ENCODE measurements at places on chromosomes 1 and 21. TPM values are rescaled to one million over a fixed set of nuclear protein-coding genes. Genes with fewer than 3 reads are reported as not detected.
A peak's percentile ranks its signal among the peaks of the same experiment; 100 is the strongest.

DNA sequence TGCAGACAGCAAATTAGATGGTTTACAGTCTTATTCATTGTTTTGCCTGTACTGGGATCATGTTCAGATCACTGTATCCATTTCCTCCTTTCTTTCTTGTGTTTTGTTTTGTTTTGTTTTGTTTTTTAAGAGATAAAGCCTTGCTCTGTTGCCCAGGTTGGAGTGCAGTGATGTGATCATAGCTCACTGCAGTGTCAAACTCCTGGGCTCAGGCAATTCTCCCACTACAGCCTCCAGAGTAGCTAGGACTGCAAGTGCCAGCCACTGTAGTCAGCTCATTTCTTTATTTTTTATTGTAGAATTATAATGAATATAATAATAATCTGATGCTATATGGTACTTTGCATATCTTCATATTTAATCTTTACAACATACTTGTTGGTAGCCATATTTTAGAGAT is 403.7 kb upstream of the B3GALT2 start:
- peaks cover 17% of the 10 kb centered on the region for H3K4me1 ChIP-seq
- DNase-seq: no peak
- H3K27me3 ChIP-seq: no peaks in the 10 kb centered on the region
- H3K4me3 ChIP-seq: no peak overlapping the region

DNA sequence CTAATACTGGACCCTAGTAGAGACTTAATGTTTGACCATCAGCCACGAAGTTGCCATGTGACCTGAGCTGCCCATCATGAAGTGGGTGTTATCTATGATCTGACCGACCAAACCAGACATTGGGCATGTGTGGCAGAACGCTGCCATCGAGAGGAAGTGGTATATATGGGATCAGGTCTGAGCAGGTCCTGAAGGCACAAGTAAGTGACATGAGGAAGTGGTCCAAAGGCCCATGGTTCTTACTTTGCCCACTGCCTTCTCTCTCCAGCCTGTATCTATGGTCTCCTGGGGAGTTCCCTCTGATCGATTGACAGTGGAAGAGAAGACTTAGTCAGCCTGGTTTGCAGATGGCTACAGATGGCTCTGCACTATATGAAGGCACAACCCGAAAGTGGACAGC is 7.9 kb downstream of the SPSB1 start:
- H3K4me3 ChIP-seq: no peak overlapping the region
- H3K27ac ChIP-seq: peak overlapping the region; percentile 6
- peaks cover 2% of the 10 kb centered on the region for H3K27me3 ChIP-seq

DNA sequence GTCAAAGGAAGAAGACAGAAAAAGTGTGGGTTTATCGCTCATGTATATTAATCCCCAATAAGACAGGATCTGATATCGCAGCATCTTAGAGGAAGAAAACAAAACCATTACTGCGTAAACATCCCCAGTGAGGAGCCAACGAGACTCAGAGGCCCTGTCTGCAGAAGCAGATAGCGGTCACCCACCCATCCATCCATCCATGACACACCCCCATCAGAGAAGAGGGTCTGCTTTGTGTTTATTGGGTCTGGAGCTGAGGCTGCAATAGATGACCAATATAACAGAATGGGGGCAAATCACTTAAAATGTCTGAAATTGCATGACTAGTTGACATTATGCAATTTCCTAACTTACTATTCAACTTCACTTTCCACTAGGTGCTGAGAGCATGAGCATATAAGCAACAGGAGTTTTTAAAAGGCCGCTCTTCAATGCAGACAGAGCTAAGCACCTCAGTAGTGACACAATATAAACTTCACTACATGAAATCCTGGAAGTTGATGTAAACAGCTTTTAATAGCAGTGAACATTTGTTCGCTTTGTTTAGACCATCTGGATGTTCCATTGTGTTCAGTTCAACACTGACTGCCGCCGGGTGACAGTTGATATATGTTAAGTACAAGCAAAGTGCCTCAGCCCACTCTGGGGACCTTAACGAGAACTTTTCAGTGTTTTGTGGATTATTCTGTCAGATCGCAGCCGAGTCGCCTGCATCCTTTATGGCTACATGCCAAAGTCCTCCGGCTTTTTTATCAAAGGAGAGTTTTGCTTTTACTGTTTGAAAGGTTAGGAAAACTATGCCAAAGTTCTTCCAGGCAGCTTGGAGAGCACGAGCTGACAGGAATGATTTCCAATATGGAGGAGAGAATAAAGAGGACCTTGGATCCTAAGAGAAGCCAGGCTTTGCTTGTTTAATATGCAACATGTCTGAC is 167.5 kb downstream of the ZNF281 start:
- H3K27ac ChIP-seq: no peak overlapping the region
- H3K4me3 ChIP-seq: no peak overlapping the region
- H3K27me3 ChIP-seq: peaks cover 37% of the 10 kb centered on the region
- peak; percentile 51 for DNase-seq
- H3K36me3 ChIP-seq: no peaks in the 10 kb centered on the region

DNA sequence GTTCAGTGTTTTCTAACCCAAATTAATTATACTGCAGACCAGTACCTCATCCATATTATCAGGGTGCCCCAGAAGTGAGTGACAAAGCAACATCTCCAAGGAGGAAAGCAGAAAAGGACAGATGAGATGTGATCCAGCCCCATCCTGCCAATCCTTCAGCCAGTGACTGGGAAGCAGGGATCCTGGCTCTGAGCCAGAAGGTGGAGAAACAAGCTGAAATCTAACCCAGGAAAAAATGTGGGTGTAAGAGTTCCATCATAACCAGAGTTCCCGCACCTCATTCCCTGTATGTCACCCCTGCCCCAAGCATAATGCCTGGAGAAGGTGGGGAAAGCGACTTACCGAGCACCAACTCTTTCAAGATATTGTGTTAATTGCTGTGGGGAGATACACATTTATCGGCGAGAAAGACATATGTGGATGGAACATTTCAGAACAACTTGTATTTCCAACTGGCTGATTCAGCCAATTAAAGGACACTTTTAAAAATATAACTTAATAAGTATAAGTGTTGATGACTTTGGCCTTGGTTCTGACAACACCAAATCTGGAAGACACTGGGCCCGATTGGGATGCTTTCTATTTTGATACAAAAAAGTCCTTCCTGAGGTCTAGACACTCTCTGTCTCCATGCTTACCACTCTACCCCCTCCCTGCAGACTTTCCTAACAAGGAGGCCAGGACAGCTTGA is 14.9 kb downstream of the PLEKHA6 start:
- no peak overlapping the region for H3K4me3 ChIP-seq
- H3K27me3 ChIP-seq: peaks cover 9% of the 10 kb centered on the region
- no peaks in the 10 kb centered on the region for H3K4me1 ChIP-seq
- no peak for DNase-seq

- no peaks in the 10 kb centered on the region for H3K27me3 ChIP-seq
- H3K4me3 ChIP-seq: peak overlapping the region; percentile 70
- peaks cover 49% of the 10 kb centered on the region for H3K36me3 ChIP-seq
- H3K27ac ChIP-seq: peak overlapping the region; percentile 94
- DNase-seq: peak; percentile 75
These were observed 51.3 kb upstream of the GFI1 start for GRCh38 chr1:92538048-92538412.

GRCh38 chr1:183148599-183148998 is 37.5 kb upstream of the LAMC2 start:
- H3K27ac ChIP-seq: no peak overlapping the region
- no peak for DNase-seq
- H3K36me3 ChIP-seq: no peaks in the 10 kb centered on the region
- H3K27me3 ChIP-seq: peaks cover 11% of the 10 kb centered on the region
- no peak overlapping the region for H3K4me3 ChIP-seq

DNA sequence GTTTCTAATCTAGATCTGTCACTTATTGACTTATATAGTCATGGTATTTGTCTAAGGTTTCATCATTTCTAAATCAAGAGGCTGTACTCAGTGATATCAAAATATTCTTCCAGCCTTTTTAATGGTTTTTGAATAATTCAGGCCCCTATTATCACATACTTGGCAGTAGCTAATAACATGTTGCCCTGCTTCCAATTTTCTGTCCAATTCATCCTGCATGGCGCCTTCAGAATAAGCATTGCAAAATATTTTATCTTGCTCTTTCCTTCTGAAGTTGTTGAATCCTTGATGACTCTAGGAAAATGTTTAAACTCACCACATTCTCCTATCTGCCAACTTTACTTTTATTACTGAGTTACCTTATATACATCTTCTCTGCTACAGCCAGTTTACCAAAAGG is 517.2 kb upstream of the B3GALT2 start:
- H3K4me3 ChIP-seq: no peak overlapping the region
- peaks cover 3% of the 10 kb centered on the region for H3K36me3 ChIP-seq
- no peak for DNase-seq

GRCh38 chr1:221740993-221741702 is 741 bp downstream of the DUSP10 start:
- peaks cover 40% of the 10 kb centered on the region for H3K4me1 ChIP-seq
- H3K27me3 ChIP-seq: no peaks in the 10 kb centered on the region
- peaks cover 35% of the 10 kb centered on the region for H3K36me3 ChIP-seq

DNA sequence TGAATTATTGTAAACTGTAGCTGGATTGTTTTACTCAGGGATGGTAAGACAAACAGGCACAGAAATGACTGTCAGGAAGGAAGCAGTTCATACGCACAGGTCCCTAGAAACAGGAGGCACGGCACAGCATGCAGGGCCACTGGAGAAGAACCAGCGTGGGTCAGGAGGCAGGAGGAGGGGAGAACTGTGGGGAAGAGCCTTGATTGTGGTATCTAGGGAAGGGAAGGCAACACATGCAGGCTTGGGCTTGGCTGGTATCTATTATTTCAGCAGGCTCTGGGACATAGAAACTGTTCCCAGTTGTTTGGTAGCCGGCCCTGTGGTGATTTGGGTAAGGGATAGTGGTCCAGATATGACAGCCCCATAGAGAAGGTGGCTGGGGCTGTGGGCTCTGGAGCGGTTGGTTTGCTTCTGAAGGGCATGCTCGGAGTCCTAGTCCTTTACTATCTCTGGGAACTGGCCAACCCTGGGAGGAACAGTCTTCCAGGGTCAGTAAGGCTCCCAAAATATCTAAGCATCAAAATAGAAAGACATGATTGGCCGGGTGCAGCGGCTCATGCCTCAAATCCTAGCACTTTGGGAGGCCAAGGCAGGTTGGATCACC is 43.1 kb upstream of the CCSAP start:
- peaks cover 24% of the 10 kb centered on the region for H3K27me3 ChIP-seq
- H3K4me1 ChIP-seq: peaks cover 2% of the 10 kb centered on the region
- H3K27ac ChIP-seq: no peak overlapping the region
- no peak for DNase-seq

DNA sequence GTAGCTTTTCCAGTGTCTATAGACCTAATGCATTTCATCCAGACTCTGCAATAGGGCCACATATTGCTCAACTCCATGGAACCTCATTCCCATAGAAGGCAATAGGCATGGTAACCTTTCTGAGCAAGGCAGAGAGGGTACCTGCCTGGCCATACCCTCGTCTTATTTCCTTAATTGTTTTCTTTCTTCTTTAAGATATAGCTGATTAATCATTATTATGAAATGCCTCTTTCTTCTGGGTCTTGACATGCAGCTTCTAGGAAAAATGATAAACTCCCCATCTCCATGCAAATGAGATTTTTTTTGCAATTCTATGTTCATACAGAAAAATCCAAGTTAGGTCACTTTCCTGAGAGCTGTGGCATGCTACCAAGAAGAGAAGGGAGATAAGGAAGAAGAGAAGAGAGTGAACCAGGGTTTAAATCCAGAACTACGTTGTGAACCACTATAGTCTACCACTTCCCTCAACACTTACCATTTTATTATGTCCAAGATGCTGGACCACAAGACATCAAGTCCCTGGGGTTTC is 33.0 kb upstream of the IL20 start:
- H3K4me1 ChIP-seq: peaks cover 38% of the 10 kb centered on the region
- peaks cover 26% of the 10 kb centered on the region for H3K27me3 ChIP-seq
- H3K36me3 ChIP-seq: no peaks in the 10 kb centered on the region
- H3K4me3 ChIP-seq: no peak overlapping the region
- no peak overlapping the region for H3K27ac ChIP-seq

DNA sequence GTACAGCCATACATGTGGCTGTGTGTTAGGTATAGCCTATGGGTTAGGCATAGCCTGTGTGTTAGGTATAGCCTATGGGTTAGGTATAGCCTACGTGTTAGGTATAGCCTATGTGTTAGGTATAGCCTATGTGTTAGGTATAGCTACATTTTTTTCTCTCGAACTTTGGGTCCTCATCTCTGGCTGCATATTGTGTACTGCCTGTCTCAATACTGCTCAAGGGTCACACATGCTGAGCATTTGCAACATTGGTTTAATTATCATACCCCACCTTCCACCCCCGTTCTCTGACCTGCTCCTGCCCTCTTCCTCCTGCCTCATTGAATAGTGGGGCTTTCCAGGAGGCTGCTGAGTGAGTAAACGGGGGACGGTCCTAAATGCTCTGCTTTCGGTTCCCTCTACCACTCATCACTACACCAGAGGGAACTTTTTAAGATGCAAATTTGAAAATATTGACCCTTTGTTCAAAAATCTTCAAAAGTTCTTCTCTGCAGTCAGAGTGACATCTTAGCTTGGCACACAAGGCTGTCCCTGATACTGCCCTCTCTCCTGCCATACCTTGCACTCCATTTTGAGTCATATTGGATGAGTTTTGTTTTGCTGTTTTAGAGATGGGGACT is 17.8 kb downstream of the OR2B11 start:
- no peak for DNase-seq
- H3K27me3 ChIP-seq: no peaks in the 10 kb centered on the region
- no peaks in the 10 kb centered on the region for H3K36me3 ChIP-seq
- H3K27ac ChIP-seq: no peak overlapping the region
- H3K4me1 ChIP-seq: peaks cover 4% of the 10 kb centered on the region
- no peak overlapping the region for H3K4me3 ChIP-seq

GRCh38 chr1:168977618-168978017 is 128.9 kb upstream of the ATP1B1 start:
- peaks cover 2% of the 10 kb centered on the region for H3K27me3 ChIP-seq
- H3K4me1 ChIP-seq: no peaks in the 10 kb centered on the region
- no peak overlapping the region for H3K27ac ChIP-seq
- H3K4me3 ChIP-seq: no peak overlapping the region

The RYR2 gene
- total RNA-seq: not detected

The OR14C36 gene
- not detected for total RNA-seq

The GPR157 gene
- 4.6 TPM for total RNA-seq

The S100A13 gene
- 3.1 TPM for total RNA-seq

The PADI2 gene
- total RNA-seq: not detected

The PLEKHN1 gene
- 2.8 TPM for total RNA-seq

Data from activated CD4-positive, alpha-beta T cell treated with anti-CD3 and anti-CD28 coated beads, Interleukin-2, amount 10 ng/mL, durations not matched to agents 24 days and 14 days (primary cell).